ENCODE measurements at places on chromosomes 7 and 10. TPM values are rescaled to one million over a fixed set of nuclear protein-coding genes. Genes with fewer than 3 reads are reported as not detected.

- peak; percentile 25 for DNase-seq
Measured at GRCh38 chr7:151869455-151869854, 7.5 kb downstream of the PRKAG2 start.

- DNase-seq = no peak
Measured at GRCh38 chr7:112476390-112477052, 4.3 kb upstream of the LSMEM1 start.

DNA sequence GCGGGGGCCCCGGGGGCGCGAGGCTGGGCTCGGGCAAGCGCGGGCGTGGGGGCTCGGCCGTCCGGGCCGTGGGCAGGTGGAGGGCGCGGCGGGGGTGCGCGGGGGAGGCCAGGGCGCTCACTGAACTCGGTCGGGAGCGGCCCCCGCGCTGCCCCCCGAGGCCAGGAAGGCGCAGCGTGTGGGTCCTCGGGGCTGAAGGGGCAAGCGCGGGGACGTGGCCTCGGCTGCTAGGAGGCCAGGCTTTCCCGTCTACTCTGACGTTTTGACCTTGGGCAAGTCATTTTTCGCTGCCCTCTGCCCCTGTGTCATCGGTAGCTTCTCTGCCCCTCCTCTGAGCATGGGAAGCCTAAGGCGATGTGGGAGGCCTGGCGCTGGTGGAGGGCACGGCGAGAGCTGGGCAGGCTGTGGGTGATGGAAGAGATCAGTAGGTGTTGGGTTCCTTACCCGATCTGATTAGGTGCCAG is 441 bp downstream of the FBH1 start:
- no peak for DNase-seq

DNA sequence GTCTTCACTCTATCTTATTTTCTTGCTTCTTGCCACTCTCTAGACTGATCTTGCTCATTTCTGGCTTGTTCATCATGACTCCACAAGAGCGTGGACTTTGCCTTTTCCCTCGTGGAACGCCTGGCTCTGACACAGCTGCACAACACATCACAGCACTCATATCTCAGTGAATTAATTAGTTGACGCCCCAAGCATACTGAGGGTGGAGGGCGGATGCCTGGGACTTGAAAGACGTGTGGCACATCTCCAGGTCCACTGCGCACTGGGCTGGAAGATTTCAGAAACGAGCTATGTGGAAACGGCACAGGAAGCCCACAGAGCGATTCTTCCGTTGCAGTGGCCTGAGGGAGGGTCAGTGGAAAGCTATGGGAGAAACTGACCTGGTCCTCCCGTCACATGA is 23.6 kb upstream of the PLEKHA1 start:
- no peak for DNase-seq

GRCh38 chr10:122190176-122190943 is 80.7 kb upstream of the BTBD16 start:
- DNase-seq = no peak

DNA sequence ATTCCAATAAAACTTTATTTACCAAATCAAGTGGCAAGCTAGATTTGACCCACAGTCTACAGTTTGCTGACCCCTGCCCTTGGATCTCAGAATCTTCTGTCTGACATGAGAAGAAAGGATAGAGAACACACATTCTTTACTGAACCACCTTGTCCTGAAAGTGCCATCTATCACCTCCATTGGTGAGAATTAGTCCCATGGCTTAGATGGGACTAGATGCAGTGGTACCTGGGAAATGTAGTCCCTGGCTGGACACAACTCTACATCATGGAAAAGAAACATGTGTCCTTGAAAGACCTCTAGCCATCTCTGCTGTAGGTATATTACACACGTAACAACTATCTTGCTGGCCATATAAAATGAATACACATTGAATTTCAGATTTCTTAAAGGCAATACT is 336.2 kb downstream of the LHFPL3 start:
- DNase-seq = no peak

DNA sequence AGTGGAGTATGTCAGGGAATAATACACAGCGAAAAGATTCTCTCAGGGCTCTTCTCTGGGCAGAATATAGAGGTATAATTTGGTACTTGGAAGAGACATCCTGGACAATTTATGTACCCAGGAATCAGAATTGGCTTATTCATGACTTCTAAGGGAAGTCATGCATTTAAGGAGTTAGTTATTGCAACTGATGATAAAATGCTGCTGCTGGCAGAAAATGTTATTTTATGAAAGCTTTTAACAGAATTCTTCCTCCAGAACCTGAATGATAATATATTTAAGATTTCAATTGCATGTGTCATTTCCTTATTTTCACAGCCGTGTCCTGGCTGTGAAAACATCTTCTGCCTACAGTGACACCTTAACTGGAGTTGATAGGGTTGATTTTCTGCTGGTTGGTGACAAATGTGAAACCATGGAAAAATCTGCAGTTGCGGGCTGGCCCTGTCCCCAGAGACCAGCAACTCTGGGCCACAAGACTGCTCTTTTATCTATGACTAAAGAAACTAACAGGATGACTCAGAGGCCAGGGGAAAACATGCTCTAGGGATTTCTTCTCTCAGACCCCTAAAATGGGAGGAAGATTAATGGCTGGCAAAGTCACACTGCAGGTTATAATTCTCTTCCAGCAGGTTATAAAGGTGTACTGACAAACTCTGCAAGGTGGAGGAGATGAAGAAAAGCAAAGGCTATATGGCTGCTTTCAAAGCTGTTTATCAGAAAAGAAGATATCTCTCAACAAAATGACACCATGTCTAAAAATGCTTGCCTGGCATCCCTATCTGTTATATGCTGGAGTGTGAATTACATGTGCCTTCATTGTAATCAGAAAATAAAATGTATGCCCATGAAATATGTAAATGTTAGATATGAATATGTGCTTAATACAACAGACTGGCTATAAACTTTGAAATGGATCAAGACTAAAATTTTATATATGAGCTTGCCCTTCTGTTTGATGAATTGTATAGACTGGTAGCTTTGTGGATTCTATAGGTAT is 12.1 kb upstream of the TRUB1 start:
- DNase-seq = no peak

DNA sequence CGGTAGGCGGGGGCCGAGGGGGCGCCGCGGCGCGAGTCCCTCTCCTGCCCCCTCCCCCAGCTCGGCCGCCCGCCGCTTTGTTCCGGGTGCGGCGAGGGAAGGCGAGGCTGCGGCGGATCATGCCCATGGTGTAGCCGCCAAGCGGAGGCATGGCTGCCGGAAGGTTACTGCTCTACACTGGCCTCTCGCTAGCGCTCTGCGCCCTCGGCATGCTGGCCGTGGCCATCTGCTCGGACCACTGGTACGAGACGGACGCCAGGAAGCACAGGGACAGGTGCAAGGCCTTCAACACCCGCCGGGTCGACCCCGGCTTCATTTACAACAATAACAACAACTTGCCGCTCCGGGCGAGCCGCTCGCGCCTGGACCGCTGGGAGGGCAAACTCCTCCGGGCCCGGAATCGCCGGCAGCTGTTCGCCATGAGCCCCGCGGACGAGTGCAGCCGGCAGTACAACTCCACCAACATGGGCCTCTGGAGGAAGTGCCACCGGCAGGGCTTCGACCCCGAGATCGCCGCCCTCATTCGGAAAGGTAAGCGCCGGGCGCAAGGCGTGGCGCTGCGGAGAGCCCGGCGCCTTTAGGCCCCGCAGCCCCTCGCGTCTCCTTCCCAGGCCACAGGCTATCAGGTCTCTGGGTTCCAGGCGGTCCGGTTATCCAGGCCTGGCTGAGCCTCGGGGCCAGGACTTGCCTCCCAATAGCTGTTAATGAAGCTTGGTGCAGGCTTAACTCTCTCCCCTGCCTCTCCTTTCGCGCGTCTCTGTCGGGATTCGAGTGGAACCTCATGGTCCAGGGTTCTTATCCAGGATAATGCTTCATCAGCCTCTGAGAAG is 513 bp downstream of the TMEM178B start:
- no peak for DNase-seq

POLR3A gene
- 11.8 TPM for total RNA-seq

PRSS2 gene
- not detected for total RNA-seq

DNA sequence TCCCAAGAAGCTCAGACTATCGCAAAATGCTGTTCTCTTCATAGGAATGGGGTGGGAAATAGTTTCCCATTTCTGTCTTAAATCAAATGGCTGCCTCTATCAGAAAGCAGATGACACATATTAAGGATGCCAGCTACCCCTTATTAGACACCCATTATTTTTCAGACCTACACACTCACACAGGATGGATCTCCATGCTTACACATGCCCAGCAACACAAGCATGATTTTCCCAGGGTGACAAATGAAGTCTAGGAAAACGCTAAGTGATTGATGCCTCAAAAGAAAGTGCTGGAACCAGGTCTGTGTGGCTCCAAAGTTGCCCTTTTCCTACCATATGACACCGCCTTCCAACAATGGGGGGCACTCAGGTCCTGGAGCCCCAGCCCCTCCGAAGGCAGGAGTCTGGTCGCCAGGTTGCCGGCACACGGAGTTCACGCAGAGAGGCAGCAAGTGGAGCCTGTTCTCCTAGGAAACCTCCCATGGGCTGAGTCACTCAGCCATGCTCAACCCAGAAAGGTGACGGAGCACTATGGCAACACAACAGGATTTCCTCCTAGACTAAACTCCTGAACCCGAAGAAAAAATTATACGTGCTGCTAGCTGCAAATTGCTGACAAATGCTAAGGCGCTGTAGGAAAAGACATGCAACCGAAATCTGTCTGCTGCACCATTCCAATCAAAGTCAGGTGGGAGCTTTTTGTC is 19.8 kb downstream of the VOPP1 start:
- no peak for DNase-seq

MCU gene
- total RNA-seq = 12.8 TPM

GRCh38 chr7:51022821-51023220 is 240.1 kb upstream of the GRB10 start:
- no peak for DNase-seq

OPALIN gene
- total RNA-seq = not detected

ELFN1 gene
- 0.32 TPM for total RNA-seq

TMEM225B gene
- 1.8 TPM for total RNA-seq

ACTL6B gene
- total RNA-seq = not detected

DNA sequence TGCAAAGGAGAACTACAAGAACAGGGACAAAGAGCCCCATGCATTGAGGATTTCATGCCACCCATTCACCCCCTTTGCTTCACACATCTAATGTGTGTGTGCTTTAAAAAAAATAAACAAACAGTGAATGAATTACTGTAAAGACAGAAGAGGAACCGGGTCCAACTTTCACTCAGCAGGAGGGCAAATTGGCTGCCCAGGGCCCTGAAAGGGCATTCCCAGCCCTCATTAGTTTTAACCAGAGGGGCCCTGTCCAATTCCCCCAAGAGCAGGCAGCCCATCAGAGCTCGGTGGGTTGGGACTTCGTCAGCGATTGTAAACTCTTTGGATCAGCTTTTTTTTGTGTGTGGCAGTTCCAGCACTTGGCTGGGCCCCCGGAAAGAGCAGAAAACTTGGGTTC is 73.6 kb upstream of the PDZD8 start:
- DNase-seq = no peak

PHKG1 gene
- total RNA-seq = 2.3 TPM

DNA sequence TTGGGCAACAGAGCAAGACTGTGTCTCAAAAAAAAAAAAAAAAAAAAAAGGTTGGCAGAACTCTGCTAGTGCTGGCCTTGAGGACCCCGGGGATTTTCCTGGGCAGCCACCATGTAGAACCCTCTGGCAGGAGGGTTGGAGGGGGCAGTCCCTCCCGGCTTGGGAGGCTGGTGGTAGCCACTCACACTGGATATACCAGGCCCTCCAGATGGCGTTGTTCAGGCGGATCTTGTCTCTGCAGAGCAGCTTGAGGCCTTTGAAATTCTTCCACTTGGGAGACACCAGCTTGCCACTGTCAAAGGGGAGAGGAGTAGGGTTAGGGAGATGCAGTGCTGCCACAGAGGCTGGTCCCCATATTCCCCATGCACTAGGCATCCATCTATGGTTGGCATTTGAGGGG is 8.4 kb downstream of the MLXIPL start:
- no peak for DNase-seq

ANKRD7 gene
- not detected for total RNA-seq

TOMM7 gene
- 325 TPM for total RNA-seq

GRCh38 chr10:68816796-68817412 is 10.4 kb upstream of the STOX1 start:
- no peak for DNase-seq

- DNase-seq = no peak
Measured at GRCh38 chr10:110481919-110482318, 15.8 kb upstream of the DUSP5 start.

- DNase-seq = no peak
Measured at GRCh38 chr10:63699785-63700613, 178.8 kb downstream of the REEP3 start.

GRID2IP gene
- 0.34 TPM for total RNA-seq

ZSWIM8 gene
- total RNA-seq = 90.7 TPM

DNA sequence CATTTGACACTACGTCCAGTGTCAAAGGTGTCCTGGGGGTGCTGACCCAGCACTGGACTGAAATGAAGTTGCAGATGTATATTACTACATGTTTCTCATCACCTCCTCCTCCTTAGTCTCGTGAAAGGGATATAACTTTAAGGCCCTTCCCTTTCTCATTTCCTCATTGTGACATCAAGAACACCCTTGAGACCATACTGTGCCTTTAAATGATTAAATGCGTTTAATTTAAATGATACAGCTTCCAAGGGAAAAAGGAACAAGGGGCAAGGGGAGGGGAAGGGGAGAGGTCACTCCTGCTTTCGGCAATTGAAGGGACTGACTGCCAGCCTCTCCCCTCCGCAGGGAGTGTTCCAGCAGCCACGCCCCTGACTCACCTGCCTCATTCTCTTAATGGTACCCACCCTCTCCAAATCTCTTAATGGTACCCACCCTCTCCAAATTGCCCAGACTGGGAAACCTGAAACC is 80.5 kb upstream of the KMT2E start:
- no peak for DNase-seq

GRCh38 chr7:40298421-40298820 is 163.6 kb downstream of the SUGCT start:
- DNase-seq = no peak

DNA sequence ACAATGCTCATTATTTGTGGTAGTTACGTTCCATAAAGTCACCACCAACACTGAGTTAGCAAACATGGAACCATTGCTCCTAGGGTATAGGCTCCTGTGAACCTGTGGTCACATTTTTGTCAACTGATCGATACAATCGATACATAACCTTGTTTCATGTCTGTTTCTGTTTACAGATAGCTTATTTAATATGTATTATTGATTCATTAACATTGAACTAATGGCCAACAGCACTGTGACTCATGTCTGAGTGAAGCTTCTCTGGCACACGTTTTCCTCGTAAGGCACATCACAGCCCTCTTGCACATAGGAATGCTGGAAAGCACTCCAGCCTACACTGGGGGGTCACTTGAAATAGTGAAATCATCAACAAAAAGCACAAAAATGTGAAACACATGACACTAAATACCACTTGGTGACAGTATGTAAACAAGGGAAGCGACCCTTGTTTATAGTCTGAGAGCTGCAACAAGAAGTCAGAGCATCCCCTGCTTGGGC is 27.0 kb downstream of the GHRHR start:
- no peak for DNase-seq

AGBL3 gene
- total RNA-seq = 2.0 TPM

LRRD1 gene
- 0.60 TPM for total RNA-seq

CRPPA gene
- 3.2 TPM for total RNA-seq

- DNase-seq = no peak
Measured at GRCh38 chr10:44935201-44935965, 24.2 kb upstream of the RASSF4 start.

OR2A7 gene
- 3.8 TPM for total RNA-seq

Measured in ovary (tissue), 10 donors.